ENCODE measurements at places on chromosomes 2 and 18.

DNA sequence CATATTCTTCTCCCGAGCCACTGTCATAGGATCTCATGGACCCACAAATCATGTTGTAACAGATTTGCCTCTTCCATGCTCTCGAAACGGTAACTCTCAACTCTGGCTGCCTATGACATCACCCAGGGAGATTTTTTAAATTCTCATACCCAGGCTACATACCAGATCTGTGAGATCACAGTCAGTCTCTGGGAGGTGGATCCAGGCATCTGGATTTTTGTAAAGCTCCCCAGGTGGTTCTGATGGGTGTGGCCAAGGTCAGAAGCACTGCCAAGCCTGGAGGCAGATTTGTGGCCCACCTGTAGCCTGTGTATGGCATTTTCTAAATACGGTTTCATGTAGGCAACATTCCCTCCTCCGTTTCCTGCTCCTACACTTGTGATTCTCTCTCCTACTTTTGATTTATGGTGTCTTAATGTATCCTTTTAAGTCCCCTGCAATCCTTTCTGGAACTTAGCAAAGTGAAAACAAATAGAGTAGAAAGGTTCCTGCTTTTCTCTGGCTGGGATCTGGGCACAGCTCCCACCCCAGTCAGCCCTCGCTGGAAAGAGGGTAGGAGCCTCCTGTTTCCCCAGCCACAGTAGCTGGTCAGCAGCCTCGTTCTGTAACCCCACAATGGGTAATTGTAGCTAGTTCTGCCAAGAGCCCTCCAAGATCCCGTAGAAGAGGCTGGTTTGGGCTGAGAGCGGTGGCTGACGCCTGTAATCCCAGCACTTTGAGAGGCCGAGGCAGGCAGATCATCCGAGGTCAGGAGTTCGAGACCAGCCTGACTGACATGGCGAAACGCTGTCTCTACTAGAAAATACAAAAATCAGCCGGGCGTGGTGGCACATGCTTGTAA, 96.2 kb downstream of the KLHL29 start:
- DNase-seq: no peak

DNA sequence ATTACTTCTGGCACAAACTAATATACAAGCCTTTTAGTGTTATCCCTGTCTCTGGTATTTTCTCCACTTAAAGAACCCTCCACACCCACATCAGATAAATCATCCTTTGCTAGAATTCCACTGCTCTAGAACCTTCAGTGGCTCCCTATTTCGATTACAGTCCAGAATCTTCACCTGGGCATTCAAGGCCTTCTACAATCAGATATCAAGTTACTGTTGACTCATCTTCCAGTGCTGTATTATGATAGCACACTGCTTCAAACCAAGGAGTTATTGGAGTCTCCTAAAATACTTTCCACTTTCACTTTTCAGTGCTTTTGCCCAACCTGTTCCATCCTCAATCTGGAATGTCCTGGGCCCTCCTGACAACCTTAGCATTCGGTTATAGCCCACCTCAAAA, 3.4 kb downstream of the CGREF1 start:
- no peak for DNase-seq

DNA sequence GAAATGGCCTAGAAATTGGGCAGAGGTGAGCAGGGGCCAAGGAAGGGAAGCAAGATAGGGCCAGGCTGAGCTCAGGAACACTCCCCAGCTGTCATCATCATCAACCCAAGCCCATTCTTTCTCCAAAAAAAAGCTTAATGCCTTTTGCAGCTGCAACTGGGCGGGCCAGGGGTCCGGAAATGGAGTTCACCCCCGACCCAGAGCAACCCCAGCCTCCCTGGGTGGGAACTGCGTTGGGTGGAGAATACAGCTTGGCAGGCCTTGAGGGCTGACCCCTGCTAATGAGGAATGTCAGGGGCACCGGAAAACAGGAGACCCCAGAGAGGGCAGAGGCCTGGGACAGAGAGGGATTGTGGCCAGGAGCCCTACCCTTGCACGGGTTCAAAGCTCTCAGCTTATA, 64.8 kb downstream of the TNS1 start:
- no peak for DNase-seq

- DNase-seq: no peak
Observed at GRCh38 chr18:76875390-76876325, 53.3 kb downstream of the ZNF236 start.

GRCh38 chr2:144310889-144311608, 208.9 kb downstream of the ZEB2 start:
- no peak for DNase-seq

DNA sequence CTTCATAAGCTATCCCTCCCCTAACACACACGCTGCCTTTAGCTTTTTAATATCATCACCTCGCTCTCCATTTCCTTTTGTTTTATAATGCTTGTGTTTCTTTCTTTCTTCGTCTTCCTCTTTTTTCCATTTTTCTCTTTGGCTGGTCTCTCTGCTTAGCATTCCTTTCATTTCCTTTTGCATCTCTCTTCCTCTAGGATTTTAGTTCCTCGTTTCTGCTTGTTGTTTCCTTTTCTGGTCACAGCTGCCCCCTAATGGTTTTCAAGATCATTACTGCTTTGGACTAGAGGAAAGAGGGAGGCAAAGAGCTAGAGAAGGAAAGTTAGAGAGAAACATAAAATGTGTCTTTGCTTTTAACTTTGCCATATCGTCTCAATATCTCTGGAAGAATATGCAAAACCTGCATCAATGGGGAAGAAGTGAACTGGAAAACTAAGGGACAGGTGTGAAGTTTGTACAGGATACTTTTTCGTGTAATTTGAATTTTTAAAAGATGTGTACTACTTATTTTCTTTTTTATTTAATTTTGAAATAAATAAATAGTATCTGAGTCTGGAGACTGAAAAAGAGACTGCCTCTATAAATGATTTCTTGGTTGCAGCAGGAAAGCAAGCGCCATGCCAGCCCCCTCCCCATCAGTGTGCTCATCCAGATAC, 6.3 kb upstream of the NRP2 start:
- no peak for DNase-seq

DNA sequence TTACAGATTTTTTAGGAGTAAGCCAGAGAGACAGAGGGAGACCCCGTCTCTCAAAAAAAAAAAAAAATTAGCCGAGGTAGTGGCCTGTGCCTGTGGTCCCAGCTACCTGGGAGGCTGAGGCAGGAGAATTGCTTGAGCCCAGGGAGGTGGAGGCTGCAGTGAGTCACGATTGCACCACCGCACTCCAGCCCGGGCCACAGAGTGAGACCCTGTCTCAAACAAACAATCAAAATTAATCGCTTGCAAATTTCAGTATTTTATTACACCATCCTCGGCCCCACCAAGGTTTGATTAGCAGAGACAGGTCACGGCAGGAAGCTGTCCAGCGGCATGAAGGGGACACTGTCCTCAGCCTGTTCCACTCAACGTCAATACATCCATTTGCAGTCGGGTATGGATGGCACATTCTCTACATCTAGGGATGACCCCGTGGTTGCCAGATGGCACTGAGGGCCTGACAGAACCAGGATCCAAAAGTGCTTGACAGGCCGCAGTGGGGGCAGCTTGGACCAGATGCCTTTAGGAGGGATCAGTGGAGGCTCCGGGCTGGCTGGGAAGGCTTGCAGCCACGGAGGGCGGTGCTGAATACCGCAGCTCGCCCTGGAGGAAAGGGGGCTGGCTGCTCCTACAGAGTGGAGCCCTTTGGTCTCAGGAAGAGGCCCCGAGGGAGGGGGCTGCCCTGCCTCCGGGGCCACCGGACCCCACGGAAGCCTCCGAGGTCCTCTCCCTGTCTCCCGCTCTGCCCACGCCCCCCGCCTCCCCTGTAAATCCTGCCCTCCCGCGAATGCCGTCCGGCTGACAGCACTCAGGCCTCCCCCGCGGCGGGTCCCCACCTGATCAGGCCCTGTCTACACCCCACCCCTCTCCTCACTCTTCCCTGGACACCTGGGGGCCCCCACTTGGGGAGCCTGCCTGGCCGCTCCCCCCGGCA, 13.1 kb downstream of the ASPRV1 start:
- DNase-seq: no peak

GRCh38 chr18:39761273-39761672, 2193.8 kb upstream of the PIK3C3 start:
- no peak for DNase-seq

DNA sequence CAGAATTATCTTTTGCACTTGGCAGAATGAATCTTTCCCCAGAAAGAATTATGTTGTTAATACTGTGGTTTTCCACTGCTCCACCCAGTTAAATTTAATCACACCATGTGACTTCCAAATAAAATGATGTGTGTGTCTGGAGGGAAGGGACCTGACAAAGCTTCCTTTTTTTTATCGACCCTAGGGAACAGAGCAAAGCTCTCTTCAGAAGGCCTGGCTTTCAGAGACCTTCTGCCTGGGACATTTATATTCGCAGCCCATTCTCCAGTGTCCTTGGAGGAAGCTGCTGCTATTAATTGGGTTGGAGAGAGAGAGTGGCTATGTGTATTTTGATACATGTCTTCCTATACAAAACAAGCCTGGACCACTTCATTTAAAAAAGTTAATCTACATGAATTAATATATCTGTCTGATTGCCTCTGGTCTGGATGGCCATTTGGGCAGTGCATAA, 233.7 kb downstream of the PRKCE start:
- DNase-seq: no peak

- no peak for DNase-seq
Observed at GRCh38 chr2:71005271-71006202, 10.9 kb upstream of the TEX261 start.

DNA sequence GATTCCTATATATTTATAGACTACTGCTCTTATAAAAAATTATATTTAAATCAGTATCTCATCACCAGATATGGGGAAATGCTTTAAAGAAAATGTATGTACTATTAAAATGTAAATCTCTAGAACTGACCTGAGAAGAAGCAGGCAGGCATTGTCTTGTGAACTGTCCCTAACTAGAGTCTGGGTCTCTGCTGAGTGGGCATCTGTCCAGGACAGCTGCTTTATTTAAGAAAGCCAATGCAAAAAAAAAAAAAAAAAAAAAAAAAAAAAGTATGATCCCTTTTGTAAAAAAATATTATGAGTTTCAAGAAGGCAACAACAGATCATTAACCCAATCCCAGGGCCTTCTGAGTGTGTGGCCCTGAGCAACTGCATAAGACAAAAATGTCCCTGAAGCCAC, 66.0 kb downstream of the PAX3 start:
- no peak for DNase-seq

DNA sequence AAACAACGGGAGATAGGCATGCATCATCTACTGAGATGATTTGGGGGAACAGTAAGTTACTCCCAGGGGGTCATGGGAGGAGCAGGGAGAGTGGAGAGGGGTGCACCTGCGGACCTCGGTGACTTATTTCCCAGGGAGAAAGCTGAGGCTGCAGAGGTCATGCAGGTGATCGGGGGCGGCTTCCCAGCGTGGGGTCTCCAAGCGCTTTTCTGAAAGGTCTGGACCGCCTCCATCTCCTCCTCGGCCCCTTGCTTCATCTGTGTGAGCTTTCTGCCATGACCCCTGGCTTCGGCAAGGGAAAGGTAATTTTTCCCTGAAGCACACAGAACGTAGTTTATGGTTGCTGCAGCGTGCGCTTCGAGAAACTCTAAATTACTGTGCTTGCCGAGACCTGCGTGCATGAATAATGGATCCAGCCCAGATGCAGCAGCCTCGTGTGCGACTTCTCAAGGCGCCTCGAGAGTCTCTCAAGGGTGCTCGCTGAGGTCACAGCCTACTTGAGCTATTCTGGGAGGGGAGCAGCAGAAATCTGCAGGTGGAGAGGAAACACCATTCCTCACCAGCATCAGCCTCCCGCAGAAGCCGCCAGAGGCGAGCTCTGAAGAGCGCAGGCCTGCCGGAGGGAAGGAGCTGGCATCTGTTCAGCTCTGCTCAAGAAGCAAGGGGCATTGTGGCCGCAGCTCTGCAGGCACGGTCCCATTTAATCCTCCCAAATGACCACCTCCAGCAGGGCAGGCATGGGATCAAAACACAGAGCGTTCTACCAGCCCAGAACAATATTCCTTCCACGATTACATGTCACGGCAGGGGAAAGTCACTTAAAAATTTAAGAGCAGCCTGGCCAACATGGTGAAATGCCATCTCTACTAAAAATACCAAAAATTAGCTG, 308.4 kb upstream of the MYT1L start:
- DNase-seq: no peak
